Upper lobe of left lung (tissue), 6 donors: ENCODE measurements at places on chromosomes 1 and 21. TPM values are rescaled to one million over a fixed set of nuclear protein-coding genes. Genes with fewer than 3 reads are reported as not detected.

Gene UBE2U
- total RNA-seq = not detected

Gene RHD
- not detected for total RNA-seq

Gene INSRR
- 0.22 TPM for total RNA-seq

DNA sequence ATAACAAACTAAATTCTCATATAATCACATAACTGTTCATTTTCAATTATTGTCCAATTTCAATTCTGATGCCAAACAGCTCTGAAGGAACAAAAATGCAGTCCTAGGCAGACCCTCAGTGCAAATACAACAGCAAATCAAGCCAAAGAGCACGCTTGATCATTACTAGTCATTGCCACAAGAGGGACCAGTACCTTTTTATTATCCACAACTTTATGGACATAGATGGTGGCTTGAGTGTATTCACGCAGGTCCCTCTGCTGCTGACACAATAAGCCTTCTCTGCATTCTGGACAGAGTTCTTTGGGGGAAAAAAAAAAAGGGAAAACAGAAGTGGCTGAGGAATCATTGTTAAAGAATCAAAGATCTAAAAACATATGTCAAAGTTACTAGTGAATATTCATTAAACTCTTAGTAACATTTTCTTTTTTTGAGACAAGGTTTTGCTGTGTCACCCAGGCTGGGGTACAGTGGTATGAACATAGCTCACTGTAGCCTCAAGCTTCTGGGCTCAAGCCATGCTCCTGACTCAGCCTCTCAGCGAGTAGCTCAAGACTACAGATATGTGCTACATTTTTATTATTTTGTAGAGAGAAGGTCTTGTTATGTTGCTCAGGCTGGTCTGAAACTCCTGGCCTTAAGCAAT, 34.3 kb upstream of the RAP1GAP start:
- DNase-seq = no peak

Gene NR1I3
- total RNA-seq = not detected
